AG04449 (cell line): ENCODE measurements at places on chromosomes 6 and 20.

DNA sequence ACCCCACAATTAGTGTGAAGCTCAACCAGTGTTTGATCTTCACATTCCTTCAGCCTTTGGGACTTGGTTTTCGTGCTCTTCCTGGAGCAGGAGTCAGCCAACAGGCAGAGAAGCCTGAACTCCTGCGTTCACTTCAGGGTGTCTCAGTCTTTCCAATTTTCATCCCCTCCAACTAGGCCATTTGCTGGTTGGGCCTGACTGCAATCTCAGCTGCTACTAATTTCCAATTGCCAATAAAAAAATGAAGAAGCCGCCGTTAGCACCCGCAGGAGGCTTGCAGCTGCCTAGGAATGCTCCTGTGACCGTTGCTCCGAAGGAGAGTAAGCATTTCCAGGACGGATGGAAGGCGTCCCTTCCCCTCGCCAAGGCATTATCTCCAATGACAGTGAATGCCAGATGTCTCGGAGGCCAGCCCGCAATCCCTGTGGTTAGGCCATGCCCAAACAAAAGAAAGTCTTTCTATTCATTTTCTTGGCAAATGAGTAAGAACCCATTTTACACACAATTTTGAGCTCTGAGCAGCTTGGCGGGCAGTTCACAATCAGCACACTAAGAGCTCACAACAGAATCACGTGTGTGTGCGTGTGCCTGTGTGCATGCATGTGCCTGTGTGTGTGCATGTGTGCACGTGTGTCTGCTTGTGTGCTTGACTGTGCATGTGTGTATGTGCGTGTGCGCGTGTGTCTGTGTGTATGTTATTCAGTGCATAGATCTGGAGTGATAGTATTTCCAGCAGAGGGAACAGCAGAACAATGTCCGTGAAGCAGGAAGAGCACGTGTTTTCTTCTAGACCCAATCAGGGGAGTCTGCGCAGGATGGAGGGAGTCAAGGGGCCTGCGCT, 301.2 kb downstream of the SMOC2 start:
- no peak for DNase-seq

GRCh38 chr6:155738602-155739105, 283.0 kb upstream of the NOX3 start:
- DNase-seq, result no peak

DNA sequence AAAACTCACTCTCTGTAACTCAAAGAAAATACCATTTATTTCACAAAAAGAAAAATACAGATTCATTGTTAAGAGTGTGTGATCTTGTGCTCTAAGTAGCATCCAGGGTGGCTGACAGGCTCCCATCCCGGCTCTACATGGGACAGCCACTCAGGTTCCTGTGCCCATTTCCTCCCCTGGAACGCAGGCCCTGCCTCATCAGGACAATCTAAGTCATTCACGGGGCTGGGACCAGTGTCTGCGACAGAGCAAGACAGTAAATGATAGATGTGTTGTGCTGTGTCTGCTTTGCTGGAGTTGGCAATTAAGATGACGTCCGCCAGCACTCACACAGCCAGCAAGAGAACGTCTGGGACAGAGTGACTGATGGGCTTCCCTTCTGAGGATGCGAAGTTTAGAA, 6.9 kb upstream of the FAM209A start:
- DNase-seq, result no peak

DNA sequence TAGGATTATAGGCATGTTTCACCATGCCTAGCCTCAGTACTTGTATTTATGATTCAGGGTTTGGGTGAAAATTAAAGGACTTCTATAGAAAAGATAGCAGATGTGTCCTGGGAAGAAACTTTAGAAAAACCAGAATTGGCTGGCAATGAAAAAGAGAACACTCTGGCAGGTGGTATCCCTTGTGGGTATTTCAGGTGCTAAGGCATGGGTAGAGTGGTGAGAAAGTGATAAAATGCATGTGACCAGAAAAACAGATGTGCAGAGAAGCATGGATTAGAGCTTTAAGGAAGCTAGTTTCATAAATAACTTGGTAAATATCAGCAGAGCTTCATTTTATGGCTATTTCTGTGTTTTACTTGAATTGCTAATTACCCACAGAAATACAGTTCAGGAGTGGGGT, 622.2 kb downstream of the DOK5 start:
- no peak for DNase-seq

- no peak for DNase-seq
Observed at GRCh38 chr6:155270561-155271091, 6.8 kb downstream of the CLDN20 start.

GRCh38 chr20:21623074-21623780, 82.2 kb upstream of the PAX1 start:
- DNase-seq, result no peak

- DNase-seq, result no peak
Observed at GRCh38 chr20:55095745-55096400, 620.5 kb downstream of the DOK5 start.

GRCh38 chr6:3506751-3507383, 50.0 kb upstream of the SLC22A23 start:
- DNase-seq, result no peak

DNA sequence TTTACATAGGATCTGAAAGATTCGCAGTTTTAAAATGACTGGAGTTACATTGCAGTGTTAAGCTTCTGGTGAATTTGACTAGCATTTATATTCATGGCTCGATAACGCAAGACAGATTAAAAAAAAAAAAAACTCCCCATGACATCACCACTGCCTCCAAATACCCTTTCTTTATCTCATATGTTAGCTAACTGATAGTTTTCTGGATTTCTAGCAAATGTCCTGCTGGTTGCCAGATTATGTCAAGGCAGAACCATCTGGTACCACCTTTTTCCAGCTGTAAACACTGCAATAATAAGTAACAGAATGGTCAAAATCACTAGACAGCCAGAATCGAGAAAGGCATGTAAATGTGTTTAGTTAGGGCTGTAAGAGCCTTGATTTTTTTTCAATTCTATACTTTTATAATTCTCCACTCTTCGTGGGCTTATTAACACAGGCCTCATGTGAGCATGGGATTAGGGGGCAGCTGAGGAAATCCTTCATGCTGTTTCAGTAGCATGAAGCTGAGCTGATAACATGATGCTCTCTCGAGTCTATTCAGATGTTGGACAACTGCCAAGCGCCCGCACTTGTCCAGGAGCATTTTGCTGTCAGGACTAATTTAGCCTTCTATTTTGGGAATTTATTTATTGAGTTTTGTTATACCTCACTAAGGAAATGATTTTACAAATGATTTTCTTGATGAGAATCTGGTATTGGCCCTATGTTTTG, 166.0 kb upstream of the SCGN start:
- no peak for DNase-seq

DNA sequence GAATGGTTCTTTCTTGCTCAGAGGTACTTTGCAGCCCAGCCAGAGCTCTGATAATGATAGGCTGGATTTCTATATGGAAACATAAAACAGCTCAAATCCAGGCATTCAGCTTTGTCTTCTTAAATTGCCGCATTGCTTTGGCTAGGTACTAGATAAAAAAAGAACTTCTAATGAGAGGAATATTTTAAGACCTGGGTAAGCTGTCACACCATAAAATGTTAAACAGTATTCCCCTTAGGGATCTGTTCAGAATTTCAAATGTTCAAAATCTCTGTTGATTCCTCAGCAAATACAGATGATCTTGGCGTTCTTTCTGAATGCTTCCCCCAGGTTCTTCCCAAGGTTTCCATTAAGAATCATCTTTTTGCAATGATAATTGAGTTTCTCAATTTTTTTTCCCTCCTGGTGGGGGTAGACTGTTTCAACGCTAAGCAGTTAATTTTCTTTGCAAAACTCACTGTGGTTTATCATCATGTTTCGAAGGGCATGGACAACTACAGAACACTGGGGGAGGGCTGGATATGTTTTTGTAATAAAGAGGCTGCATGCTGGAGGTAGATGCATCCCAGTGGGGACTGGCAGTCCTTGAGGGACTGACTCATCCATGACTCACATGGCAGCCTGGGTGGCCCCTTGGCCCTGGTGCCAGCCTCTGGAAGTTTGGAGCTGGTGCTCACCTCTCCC, 31.0 kb downstream of the TIAM2 start:
- peak; percentile 50 for DNase-seq

- no peak for DNase-seq
Observed at GRCh38 chr20:17385798-17386197, 145.4 kb downstream of the BFSP1 start.

DNA sequence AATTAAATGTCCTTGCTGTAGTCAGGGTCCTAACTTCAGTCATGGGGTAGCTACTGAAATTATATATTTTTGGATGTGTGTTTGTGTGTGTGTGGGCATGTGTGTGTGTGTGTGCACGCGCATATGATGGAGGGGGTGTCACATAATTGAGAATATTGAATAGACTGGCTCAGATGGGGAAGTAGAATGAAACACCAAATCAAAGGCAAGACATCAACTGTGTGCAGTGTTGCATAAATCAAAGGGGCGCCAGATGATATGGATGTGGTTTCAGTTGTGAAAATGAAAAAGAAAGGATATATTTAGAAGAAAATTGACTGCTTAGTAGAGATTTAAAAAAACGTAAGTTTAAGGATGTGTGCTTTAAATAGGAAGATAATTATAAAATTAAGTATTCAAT, 144.2 kb upstream of the CEP162 start:
- DNase-seq, result no peak

DNA sequence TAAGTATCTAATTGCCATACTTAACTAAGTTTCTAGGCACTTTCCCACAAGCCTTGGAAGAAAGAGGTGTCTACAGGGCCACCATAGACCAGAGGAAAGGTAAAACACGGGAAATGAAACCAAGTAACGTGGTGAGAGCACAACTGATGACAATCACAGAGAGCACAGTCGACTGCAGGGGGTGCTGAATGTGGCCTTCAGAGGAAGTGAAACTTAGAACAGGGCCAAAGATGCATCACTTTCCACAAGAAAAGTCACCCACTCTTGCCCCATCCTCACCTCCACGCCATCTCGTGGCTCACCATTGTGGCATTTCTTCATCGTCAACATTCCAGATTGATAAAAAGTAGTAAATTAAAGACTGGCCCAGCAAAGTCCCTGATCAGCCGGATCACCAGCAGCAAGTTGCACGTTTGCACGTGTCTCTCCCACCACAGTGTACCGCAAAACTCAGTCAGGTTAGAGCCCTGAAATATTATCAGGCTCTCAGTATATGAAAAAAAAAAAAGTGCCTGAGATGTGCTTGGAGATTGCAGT, 31.4 kb downstream of the HIVEP2 start:
- no peak for DNase-seq

- DNase-seq, result no peak
Observed at GRCh38 chr6:73665686-73666319, 12.0 kb upstream of the SLC17A5 start.

- DNase-seq, result no peak
Observed at GRCh38 chr6:135465307-135465706, 32.2 kb downstream of the AHI1 start.

DNA sequence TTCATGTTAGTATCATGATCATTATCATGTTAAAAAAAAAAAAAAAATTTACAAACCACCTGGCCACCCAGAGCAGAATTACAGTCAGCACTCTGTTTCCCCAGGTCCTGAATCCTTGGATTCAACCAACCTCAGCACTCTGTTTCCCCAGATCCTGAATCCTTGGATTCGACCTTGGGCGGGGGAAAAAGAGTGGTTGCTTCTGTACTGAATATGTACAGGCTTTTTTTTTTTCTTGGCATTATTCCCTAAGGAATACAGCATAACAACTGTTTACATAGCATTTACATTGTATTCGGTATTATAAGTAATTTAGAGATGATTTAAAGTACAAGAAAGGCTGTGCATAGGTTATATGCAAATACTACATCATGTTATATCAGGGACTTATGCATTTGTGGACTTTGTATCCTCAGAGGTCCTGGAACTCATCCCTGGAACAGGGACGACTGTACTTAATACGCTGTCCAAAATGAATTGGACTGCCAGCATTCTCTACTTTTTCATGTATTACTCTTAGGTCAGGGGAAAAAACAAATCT, 31.2 kb downstream of the GCNT2 start:
- DNase-seq, result no peak

GRCh38 chr6:150549674-150550101, 50.0 kb upstream of the PLEKHG1 start:
- DNase-seq, result no peak

DNA sequence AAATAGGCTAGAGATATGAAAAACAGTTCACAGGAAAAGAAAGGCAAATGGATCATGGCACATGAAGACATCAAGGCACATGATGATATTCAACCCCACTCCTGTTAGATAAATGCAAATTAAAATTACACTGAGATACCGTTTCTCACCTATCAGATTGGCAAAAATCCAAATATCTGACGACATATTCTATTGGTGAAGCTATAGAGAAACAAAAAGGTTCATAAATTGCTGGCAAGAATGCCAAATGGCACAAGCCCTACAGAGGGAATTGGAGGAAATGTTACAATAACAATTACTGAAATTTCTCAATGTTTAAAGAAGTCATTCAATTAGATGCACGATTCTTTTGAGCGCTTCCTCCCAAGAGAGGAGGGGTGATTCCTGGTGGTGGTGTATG, 45.3 kb upstream of the DSN1 start:
- no peak for DNase-seq

DNA sequence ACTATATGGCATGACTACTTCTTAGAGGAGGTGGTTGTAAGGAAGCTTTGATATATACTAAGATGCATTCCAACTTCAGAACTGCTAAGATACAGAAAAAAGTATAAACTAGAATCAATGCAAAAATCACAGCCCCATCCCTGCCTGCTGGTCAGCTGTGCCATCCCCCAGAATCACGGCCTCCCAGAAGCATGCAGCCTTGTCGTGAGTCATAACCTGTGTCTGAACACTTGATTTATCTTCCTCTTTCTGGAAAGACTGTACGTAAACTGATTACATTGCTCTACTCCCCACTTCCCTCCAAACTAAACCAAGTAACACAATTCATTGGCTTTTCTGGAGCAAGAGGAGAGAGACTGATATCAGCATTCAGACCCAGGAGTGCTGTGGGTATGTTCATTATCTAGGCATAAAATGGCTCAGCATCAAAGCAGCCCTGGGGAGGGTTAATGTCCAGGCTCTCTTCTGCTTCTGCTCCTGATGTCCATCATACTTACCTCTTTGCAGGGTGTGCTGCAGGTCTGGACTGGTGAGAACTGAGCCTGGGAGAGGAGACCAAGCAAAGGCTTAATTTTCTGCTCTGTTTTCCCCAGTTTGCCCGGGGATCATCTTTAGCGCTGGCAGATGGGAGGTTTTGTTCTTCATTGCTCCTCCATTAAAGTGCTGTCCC, 18.4 kb downstream of the SCP2D1 start:
- DNase-seq, result no peak

- DNase-seq, result no peak
Observed at GRCh38 chr6:163412341-163412740, 2.2 kb upstream of the QKI start.

DNA sequence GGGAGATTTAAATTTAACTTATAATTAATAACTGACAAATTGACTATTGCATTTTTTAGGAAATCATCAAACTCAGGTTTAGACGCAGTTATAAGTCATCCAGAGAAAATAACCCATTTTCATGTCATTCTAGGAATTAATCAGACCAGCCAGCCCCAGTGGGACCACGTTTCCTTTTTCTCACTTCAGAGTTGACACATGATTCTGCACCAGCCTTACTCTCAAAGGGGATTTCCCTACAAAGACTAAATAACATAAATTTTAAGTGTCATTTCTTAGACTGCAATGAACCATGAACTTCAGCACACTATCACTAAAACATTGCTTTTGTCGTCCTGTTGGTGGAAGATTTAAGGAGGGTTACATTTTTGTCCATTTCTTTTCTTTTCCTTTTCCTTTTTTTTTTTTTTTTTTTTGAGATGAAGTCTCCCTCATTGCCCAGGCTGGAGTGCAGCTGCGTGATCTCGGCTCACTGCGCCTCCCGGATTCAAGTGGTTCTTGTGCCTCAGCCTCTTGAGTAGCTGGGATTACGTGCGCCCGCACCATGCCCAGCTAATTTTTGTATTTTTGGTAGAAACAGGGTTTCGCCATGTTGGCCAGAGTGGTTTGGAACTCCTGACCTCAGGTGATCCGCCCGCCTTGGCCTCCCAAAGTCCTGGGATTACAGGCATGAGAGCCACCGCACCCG, 3.6 kb downstream of the IPCEF1 start:
- no peak for DNase-seq
